ENCODE measurements at places on chromosomes 13 and 19.

- no peak for DNase-seq
Observed at GRCh38 chr19:43754253-43754502, 584 bp downstream of the SMG9 start.

DNA sequence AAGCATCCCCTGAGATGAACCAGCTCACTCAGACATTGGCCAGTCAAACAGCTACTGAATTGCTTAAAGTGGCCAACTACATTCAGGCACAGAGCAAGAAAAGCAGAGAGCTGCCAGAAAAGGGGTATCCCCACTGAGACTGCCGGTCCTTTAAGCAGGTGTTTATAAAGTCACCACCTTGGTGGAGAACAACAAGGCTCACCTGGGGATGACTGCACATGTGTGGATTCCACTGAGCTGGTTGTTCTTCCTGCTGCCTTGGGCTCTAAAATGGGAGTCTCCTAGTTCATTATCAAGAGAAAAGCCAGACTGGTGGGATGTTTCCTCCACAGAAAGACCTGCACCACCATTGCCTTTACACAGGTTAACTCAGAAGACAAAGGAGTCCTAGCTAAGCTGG, 51.8 kb upstream of the IPO5 start:
- DNase-seq = no peak

DNA sequence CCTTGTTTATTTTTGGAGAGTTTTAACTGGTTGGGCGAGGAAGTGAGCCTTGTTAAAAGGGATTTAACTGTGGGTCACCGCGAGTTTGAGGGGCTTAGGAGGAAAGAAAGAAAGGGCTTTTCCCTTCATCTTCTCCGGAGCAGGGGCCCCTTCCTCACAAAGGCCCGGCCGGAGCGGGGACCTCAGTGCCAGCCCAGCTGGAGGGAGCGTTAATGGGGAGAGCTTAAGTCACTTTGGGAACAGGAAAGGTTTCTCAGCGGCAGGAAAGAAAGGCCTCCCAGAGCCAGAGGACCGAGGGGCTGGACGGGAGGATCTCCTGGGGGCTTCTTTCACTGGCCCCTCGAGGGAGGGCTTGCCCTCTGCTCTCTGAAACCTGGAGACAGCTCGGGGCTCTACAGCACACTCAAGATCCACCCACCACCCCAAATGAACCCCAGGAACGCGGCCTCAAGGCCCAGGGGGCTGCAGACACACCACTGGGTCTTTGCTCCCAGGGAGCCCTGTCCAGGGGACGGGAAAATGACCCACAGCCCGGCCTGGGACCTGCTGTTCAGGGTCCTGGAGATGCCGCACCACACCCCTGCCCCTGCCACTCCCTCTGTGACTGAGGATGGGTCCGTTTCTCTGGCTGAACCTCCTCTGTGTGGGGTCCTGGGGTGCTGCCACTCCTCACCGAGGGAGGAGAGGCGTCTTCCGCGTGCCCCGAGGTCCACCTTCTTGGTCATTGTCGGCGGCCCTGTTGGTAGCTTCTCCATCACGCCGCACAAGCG, 128.3 kb downstream of the URI1 start:
- DNase-seq = no peak

- no peak for DNase-seq
Observed at GRCh38 chr19:18774782-18775444, 16.2 kb downstream of the COMP start.

DNA sequence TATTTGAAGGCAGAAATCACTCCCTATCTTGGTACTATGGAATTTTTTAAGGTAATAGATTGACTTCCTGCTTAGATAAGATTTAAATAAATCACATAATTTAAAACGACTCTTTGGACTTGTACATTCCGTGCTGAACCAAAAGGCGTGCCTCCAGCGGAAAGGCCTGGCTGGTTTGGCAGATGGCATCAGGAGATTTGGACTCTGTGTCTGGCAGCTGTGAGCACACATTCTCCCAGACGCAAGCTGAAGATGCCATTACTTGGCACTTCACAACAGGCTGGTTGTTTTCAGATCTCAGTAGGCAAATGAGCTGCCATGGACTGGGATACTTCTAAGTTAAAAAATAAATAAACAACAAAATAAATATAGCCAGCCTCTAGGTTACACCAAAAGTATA, 104.5 kb upstream of the SLC15A1 start:
- DNase-seq = no peak

DNA sequence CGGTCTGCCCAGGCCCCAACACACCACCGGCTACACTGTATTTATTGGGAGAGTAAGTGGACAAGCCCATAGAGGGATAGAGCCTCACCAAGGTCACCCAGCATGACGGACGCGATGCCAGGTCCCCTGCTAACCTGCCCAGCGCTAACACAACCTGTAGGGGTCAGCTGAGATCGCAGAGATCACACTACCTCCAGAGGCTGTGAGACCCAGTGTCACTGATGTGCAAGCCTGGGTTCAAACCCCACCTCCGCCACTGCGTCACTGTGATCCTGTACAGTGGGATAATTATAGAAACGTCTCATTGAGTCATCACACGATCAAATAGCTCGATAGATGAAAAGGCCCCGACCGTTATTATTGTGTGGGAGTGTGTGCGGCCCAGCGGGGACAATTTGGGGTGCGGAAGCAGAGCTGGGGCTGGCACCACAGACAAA, 10.6 kb upstream of the TLE2 start:
- no peak for DNase-seq

- DNase-seq = no peak
Observed at GRCh38 chr13:26628706-26629105, 71.2 kb downstream of the WASF3 start.

DNA sequence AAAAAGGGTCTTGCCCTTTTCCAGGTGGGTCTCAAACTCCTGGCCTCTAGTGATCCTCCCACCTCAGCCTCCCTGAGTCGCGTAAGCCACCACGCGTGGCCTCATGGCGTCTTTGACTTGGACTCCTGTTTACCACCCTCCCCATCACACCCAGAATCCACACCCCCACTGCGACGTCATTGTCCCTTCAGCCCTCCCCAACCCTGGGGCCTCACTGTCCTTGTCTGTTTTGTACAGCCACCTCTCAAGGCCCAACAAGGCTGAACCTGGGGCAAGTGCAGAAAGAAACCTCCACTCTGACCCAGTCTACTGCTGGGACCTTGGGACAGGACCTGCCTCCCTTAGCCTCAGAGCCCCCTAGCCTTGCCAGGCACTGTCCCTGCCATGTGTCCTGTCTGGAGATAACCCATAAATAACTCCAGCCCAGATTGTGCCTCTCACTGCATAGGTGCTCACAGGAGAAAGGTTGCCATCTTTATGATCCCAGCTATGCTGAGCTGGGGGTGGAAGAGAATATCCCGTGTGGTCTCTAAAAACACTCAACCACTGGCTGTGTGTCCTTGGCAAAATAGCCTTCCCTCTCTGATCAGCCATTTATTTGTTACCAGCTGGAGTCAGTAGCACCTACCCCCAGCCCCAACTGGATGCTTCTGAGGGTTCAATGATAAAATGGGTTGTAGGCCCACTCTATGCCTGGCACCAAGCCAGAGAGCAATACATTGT, 1.8 kb upstream of the IFI30 start:
- no peak for DNase-seq

GRCh38 chr13:44278166-44278565, 95.5 kb upstream of the SERP2 start:
- no peak for DNase-seq

- DNase-seq = no peak
Observed at GRCh38 chr19:31096935-31097545, 252.2 kb downstream of the TSHZ3 start.

- no peak for DNase-seq
Observed at GRCh38 chr13:111143865-111144540, 28.9 kb downstream of the ARHGEF7 start.

GRCh38 chr19:21321996-21322395, 7.2 kb downstream of the ZNF708 start:
- no peak for DNase-seq

GRCh38 chr13:48539550-48539949, 6.7 kb upstream of the RCBTB2 start:
- no peak for DNase-seq

DNA sequence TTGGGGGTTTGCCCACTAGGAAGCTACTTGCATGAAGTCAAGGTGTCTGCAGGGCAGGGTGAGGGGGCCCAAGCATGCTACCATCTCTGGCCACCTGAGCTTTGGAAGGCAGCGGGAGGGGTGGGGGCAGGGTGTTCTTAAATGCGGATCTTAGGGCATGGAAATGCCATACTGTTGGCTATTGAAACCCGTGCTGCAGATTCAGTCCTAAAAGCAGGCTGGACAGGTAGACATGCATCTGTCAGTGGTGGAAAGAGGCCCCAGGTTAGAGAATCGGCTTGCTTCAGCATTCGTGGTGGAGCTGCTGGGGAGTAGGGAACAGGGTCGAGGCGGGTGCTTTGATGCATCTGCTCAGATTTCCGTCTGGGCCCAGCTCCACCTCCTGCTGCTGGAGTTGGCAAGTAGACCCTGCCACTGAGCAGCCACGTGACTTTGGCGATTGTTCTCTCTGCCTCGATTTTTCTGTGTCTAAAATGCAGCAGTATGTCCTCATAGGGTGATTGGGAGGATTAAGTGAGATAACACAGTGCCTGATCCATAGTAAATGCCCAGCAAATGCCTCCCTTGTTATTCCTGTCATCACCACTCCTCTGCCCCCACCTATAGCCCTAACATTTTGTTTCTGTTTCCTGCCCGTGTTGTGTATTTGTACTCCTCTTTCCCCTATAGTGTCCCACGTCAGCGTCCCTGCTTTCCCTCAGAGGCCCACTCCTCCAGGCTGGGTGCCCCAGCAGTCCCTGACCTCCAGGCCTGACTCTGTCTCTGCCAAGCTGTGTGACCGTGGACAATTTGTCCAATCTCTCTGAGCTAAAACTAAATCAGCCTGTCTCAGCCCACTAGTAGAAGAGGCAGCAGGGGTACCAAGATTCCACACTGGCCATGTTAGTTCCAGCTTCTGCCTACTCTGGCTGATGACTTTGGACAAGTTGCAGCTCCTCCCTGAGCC, 5.8 kb downstream of the PPP1R37 start:
- no peak for DNase-seq

DNA sequence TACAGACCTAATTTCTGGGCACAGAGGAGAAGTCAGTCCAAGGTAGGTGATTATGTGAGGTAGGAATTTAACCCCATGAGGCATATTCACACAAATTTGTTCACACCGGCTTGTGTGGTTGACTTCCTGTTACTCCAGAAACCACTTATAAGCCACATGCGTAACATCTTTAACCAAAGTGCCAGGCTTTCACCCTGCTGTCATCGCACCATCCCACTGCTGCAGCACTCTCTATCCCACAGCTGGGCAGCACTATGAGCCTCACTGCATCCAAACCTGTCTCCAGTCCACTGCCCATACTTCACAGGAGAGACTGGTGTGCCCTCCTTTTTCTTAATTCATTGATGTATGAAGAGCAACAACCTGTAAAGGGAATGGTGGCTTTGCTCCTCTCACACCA, 128.2 kb upstream of the ARGLU1 start:
- no peak for DNase-seq

DNA sequence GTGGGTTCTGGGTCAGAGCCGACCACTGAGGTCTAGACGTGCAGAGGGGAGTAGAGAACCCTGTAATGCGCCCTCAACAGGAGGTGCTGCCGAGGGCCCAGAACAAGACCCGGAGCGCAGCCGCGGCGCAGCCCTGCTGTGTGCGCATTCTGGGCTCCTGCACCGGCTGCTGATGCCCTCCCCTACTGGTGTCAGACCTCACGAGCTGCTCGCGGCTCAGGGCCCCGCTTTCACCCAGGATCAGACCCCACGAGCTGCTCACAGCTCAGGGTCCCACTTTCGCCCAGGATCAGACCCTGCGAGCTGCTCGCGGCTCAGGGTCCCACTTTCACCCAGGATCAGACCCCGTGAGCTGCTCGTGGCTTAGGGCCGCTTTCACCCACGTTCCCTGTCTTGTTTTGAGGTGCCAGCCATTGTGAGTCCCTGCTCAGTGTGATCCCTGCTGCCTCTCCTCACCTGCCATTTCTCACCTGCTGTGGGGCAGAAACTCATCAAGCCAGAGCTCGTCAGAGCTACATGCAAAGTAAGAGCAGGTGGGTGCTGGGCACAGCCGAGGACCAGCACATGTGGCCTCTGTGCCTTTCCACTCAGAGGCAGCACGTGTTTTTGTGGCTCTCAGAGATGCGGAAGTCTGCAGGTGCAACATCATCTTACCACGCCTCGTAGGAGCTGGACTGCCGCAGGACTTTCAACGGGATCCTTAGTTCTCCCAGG, 47.0 kb upstream of the C13orf46 start:
- no peak for DNase-seq

- no peak for DNase-seq
Observed at GRCh38 chr19:49954092-49954829, 6.7 kb downstream of the SIGLEC11 start.

GRCh38 chr13:63206461-63206860, 1790.8 kb upstream of the PCDH20 start:
- DNase-seq = no peak

DNA sequence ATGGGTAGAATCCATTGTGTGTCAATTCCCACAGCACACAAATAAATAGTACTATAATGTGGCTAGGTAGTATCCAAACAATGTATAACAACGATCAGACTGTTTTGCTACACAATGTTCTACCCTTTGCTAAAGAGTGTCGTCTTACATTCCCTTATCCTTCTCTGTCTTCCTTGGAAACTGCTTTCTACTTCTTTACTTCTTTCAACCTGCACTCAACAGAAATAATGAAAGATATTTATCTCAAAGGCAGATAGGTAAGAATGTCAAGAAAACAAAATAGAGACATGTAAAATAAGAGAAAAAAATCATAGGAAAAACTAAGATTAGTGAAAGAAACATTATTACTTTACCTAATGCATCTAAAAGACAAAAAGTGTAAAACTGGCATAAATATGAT, 814.7 kb downstream of the PCDH9 start:
- no peak for DNase-seq

DNA sequence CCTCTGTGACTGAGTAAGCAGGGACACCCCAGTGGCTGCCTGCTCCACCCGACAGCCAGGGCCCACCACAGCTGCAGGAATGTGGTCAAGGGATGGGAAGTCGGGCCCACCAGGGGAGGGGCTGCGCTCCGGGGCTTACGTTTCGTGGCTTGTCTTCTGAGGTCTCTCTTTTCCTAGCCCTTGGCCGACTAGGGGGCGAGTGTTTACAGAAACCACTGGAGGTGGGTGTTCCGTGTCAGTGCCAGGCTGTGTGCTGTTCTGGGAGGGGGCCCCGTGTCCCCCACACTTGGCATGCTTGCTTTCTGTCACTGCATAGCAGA, 4.5 kb downstream of the ADAT3 start:
- DNase-seq = no peak

- no peak for DNase-seq
Observed at GRCh38 chr13:23915308-23915707, 18.0 kb upstream of the C1QTNF9B start.

GRCh38 chr19:16068696-16069259, 7.5 kb upstream of the TPM4 start:
- no peak for DNase-seq
